ENCODE measurements at places on chromosomes 4 and X. TPM values are rescaled to one million over a fixed set of nuclear protein-coding genes. Genes with fewer than 3 reads are reported as not detected.
A peak's percentile ranks its signal among the peaks of the same experiment; 100 is the strongest.

DNA sequence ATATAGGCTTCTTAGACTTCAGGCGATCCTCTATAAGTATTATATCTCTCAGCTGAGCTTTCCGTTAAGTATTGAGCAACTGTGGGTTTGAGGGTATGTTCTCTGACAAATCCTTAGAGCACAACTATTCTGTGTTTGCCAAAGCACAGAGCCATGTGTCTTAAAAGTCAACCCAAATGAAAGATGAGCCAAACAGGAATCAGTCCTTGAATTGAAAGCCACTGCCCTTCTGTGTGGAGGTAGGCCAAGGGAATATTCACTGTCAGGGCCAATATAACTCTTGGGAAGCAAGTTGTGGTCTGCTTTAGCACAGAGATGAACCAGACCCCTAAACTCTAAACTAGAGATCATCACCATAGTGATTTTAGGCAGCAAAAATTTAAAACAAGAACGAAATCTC lies 164.0 kb downstream of the STAG2 start:
- no peak for DNase-seq

DNA sequence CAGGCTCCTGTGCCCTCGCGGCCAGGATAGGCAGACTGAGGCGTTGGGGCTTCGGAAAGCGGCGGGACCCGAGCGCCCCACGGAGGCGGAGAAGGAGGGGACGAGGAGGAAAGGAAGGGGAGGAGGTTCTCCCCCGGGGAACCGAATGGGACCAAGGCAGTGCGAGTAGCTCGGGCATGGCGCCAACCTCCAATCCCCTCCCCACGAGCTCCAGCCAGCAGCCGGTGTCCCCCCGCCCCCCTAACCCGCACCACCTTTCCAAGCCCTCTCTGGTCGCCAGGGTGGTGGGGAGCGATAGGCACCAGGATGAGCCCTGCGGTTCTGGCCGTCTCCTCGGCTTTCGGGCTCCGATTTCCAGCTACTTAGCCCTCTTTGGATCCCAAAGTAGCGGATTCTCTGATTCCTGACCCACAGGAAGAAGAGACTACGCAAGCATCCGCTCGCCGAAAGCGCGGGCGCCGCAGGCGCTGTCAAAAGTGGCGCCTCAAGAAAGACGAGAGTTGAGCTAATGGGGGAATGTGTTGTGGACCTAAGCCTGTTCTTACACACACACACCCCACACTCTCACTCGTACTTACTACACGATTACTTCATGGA lies 15.2 kb upstream of the ZIC3 start:
- DNase-seq, result no peak

GRCh38 chrX:19775830-19776485 lies 111.4 kb downstream of the SH3KBP1 start:
- no peak for DNase-seq

GRCh38 chr4:39637586-39638353 lies 895 bp downstream of the SMIM14 start:
- no peak for DNase-seq

- DNase-seq, result no peak
These were observed 763.6 kb upstream of the AGA start for GRCh38 chr4:178205826-178206225.

GRCh38 chr4:54368281-54369265 lies 139.5 kb downstream of the PDGFRA start:
- no peak for DNase-seq

GRCh38 chr4:98873059-98873458 lies 55.9 kb downstream of the EIF4E start:
- DNase-seq, result no peak

ADAMTS3 gene
- total RNA-seq, result 0.39 TPM

GRCh38 chr4:123776267-123776666 lies 379.7 kb downstream of the SPRY1 start:
- DNase-seq, result no peak

- no peak for DNase-seq
These were observed 64.5 kb downstream of the IQCM start for GRCh38 chr4:149751174-149751573.

DNA sequence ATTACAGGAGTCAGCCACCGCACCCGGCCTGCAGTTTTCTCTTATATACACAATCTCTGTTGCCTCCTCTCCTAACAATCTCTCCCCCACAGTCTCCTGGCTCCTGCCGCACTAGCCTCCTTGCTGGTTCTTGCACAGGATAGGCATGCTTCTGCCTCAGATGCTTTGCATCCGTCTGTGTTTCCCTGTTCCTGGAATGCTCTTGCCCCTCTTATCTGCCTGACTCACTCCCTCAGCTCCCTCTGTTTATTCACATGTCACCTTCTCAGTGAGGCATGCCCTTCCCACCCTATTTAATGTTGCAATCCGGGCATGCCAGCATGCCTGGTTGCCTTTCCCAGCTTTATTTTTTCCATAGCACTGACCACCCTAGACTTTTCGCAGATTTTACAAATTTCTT lies 161.9 kb downstream of the PHF8 start:
- no peak for DNase-seq

BANK1 gene
- total RNA-seq, result 3.3 TPM

DNA sequence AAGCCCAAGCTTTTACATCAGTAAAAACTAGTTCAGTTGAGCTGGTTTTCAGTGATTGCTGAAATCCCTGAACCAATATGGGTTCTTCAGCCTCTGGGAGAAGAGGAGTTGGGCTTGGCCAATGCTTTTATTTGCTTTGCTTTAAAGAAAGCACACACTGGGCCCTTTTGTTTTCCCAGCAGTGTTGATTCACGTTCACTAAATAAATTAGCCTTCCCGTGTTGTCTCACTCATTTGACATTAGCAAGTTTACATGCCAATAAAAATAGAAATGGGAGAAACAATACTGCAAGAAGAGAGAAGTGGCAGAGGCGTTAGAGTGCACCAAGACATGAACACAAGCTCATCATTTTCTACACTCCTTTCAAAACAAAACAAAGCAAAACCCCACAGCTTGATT lies 136.2 kb downstream of the SHROOM3 start:
- DNase-seq, result no peak

DNA sequence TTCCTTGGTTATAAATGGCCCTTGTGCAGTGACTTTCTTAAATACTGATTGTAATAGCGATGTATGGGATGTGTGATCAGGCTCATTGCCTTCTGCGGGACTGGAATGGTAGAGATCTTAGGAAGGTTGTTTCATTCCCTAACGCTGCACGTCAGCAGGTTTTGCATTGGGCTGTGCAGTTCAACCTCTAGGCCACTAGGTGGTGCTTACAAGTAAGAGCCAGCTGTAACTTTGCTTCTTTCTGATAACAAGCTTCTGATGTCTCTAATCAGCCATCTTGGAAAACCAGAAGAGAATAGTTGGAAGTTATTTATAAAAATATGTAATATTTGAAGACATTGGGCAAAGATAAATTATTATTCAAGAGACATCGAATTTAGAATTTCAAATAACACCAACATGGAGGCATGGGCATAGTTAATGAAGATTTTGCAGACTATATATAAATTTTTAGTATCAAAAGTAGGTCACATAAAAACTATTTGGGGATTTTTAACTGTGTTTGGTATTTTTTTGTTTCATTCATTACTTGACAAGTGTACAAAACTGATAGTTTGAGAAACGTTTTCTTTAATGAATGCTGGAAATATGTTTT lies 339.7 kb upstream of the PCDH7 start:
- peak; percentile 65 for DNase-seq

SLC6A8 gene
- 125 TPM for total RNA-seq

GRCh38 chr4:5712517-5712916 lies 1.5 kb downstream of the EVC start:
- DNase-seq, result no peak

DNA sequence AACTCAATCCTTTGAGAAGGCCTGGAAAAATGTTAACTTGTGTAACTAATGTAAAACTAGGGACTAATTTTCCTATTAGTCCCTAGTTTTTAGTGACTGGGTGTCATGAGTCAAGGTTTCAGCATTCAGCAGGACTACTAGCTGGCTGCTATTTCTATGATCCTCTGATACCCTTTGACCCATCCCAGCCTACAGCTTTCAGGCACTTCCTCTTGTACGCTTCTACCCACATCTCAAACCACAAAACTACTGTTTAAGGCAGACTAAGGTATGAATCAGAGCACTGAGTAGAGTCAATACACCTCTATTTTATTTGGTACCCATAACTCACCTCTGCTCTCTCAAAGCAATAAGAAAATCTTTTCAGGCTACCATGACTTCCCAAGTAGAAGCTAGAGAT lies 809.6 kb downstream of the PDHA2 start:
- no peak for DNase-seq

GRCh38 chr4:137124278-137124932 lies 407.9 kb downstream of the PCDH18 start:
- DNase-seq, result peak; percentile 10

DNA sequence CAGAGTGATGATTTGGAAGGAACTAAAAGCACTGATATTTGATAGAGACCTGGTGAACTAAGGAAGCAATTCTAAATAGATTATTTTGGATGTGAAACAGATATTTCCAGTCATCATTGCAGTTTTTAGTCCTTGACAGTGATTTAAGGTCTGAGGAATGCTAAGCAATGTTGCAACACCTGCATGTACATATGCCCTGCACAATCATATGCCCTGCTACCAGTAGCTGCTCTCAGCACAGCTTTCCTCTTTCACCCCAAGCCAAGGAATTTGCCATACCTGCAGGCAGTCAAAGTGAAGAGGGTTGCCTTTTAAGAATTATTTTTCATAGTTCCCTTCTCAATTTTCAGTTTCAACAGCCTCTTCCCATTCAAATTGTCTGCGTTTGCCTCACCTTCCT lies 8.7 kb upstream of the FAM47A start:
- no peak for DNase-seq

CLNK gene
- not detected for total RNA-seq

TCEANC gene
- 0.92 TPM for total RNA-seq

ETDA gene
- total RNA-seq, result not detected

DNA sequence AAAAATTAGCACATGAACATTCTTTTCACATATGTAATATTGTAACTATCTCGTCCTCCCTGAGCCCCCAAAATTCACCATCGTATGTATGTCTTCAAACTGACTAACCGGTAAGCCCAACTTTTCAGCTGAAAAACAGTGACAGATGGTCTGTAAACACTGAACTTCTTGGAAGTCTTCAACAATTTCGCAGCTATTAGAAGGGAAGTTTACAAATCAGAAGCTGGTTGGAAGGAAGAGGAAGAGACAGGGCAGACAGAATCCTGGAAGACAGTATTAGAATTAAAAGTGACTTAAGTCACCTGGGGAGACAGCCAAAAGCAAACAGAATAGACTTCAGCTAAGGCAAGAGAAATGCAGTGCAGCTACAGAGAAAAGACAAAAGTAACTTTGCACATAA lies 858.4 kb downstream of the ADGRL3 start:
- DNase-seq, result no peak

CLDN34 gene
- total RNA-seq, result not detected

ANKRD37 gene
- 5.1 TPM for total RNA-seq

DNA sequence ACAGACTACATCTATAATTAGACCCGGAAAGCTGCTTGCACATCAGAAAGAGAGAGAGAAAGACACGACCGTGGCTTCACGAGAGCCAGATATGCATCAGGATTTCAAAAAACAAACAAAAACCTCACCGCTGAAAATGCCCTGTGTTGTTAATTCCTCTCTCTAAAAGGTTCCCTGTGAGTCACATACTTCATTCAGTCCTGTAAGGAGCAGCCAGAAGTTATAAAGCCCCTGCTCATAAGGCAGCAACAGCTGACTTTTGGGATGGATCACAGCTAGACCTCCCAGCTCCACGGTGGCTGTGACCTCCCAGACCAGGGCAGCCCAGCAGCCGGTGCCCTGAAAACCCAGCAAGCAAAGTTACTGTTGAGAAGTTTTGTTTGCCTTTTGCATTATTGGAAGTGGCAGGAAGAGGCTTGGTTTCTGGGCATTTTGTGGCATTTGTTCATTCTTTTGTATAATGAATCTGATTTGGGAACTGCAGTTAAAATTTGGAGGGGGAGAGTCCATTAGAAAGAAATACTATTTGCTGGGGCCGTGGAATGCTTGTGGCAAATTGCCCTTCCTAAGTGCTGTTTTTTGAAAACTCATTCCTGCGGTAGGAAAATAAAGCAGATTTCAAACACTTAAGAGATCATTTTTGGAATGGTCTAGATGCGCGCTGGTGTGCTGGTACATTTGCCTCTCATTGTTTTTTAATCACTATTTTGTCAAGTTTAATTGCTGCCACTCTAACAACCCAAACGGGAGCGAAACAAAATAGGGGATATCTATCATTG lies 520.4 kb downstream of the BCOR start:
- no peak for DNase-seq

SLC38A5 gene
- total RNA-seq, result 1.1 TPM

PRSS12 gene
- 0.23 TPM for total RNA-seq

USP9X gene
- total RNA-seq, result 44.4 TPM

FGFR3 gene
- total RNA-seq, result 8.2 TPM

DNA sequence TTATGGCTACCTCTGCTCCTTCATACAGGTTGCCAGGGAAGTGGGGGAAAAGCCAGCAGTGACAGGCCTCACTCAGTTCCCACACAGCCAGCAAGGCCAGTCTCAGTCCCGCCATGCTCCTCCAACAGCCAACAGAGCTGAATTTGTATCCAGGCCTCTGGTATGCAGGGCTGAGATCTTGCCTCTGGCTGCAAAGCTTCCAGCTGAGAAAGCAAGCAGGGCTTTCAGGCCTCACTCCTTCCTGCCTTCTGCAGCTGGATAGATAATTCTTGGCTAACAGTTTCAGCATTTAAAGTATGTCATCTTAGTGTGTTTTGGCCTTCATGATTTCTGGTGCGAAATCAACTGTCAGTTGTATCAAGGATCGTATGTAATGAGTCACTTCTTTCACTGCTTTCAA lies 103.6 kb downstream of the GNL3L start:
- no peak for DNase-seq

SLC9A6 gene
- 22.0 TPM for total RNA-seq

All from Panc1 (cell line).